CD4-positive, alpha-beta T cell treated with Interferon alpha-2 for 1 hour (primary cell): ENCODE measurements at places on chromosomes 5 and 9.

GRCh38 chr5:9343146-9343850, 202.6 kb downstream of the SEMA5A start:
- DNase-seq = no peak

DNA sequence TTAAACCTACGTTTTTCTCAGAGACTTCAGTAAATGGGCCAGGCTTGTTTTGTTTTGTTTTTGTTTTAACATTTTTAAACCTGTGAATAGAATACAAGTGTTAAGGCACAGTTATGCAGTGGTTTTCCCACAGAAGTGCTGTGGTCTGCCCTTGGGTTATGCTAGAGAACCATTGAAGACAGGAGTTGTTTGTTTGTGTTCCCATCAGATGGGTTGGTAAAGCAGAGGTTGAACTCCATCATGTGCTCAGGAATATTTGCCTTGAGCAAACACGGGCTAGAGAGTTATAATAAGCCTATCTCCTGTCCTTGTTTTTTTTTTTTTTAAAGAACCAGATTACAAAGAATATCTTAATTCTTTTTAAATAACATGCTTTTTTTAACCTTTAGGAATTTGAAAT, 28.5 kb downstream of the RHOBTB3 start:
- no peak for DNase-seq

DNA sequence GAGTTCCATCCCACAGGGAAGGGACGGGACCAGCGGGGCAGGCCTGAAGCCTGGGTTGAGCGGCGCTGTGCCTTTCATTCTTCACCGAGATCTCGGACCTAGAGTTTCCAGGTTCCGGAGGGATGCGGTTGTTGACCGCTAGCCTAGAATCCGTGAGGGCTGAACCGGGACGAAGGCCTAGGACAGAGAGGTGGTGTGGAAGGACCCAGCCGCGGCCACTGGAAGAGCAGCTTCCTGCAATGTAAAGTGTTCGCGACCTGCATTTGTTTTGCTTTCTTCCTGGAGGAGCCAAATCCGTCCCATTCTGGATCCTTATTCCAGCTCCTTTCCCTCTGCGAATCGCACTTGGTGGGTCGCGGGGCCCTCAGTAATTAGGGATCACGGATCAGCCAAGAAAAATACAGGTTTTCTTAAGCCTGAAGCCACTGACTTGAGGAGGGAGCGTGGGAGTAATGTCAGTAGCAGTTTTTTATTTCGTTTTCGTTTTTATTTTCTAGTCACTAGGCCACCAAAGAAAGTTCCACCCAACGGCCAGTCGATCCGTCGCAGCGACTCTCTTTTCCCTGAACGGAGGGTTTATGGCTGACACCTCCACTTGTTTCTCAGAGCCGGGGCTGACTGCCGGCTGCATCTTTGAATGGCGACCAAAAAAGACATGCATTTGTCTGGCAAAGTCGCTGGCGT, 48.6 kb downstream of the ANXA2R start:
- no peak for DNase-seq

- no peak for DNase-seq
Observed at GRCh38 chr5:6907320-6907918, 194.2 kb downstream of the TENT4A start.

GRCh38 chr9:136075134-136075841, 19.8 kb downstream of the NACC2 start:
- no peak for DNase-seq

DNA sequence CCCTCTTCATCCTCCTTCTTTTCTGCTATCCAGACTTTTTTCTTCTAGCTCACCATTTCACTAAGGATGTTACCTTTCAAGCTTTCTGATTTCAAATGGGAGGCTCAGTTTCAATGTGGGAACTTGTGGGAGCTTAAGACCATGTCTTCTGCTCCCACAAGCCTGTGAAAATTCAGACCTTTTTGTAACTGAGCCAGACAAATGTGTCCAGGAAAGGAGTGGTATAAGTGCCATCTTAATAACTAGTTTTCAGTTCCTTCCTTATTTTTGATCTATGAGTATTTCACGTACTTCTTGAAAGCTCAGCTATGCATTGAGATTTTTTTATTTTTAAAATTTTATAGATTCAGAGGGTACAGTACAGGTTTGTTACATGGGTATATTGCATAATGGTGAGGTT, 4.6 kb upstream of the ERCC6L2 start:
- no peak for DNase-seq

GRCh38 chr9:129861447-129861827, 26.2 kb downstream of the USP20 start:
- DNase-seq = no peak

GRCh38 chr5:109354761-109355160, 55.0 kb downstream of the PJA2 start:
- DNase-seq = no peak

DNA sequence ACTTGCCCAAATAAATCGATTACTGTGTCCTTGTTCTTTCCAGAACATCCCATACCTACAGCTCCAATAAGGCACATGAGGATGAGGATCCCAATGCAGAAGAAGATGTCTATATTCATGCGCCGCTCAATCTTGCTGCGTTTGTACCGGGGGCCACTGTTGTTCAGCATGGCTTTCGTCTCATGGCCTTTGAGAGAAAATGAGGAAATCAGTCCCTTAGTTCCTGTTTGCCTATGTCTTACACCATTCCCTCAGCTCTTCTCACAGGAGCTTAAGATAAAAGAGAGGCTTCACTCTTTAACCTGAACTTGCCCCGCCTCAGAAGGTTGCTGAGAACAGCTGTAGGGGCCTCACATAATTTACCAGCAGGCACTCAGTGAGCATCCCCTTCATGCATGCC, 211.6 kb downstream of the ATP10B start:
- no peak for DNase-seq

- DNase-seq = no peak
Observed at GRCh38 chr9:4922730-4923129, 62.3 kb upstream of the JAK2 start.

DNA sequence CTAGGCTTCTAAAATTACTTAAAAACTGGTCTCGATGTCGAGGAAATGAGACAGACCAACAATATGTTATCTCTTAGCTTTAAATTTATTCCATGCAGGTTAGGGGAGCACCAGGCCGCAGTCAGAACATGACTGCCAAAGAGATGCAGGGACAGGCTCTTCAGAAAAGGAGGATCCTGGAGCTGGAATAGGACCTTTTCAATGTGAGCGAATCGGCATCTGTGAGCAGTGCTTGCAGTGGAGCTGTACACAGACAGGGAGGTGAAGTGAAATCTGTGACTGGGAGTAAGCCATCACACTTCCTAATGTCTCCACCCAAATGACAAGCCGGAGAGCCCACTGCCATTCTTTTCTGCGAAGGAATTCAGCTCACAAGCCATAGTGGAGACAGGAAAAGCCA, 78.2 kb downstream of the EFNA5 start:
- no peak for DNase-seq

- DNase-seq = no peak
Observed at GRCh38 chr5:96940586-96940985, 4.7 kb downstream of the LNPEP start.

- DNase-seq = no peak
Observed at GRCh38 chr9:117720555-117720954, 16.4 kb downstream of the TLR4 start.

- DNase-seq = no peak
Observed at GRCh38 chr5:161745392-161745791, 59.9 kb downstream of the GABRA6 start.

GRCh38 chr5:172770374-172770674, 671 bp downstream of the DUSP1 start:
- peak; percentile 44 for DNase-seq

DNA sequence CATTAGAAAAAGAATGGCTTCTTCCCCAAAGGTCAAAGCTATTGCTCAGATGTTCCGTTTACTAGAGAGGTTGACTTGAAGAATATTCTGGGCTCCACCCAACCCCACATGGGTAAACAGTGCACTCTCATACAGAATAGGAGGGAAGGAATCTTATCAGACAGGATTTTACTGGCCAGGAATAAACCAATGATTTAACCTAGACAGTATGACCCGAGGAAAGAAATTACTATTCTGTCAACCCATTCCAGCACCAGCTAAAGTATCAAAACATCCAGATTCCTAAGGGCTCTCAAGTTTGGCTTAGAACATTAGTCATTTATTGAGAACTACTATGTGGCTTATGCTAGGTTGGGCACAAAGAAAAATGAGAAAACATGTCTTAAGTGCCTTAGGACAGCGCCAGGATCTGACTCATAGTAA, 493.6 kb upstream of the KLF4 start:
- no peak for DNase-seq
